ENCODE measurements at places on chromosomes 5 and 9.

- no peak for DNase-seq
Observed at GRCh38 chr9:71302776-71303175, 181.4 kb upstream of the TRPM3 start.

GRCh38 chr5:6604946-6605345 is 27.9 kb downstream of the NSUN2 start:
- no peak for DNase-seq

- DNase-seq = no peak
Observed at GRCh38 chr5:17847286-17847685, 213.0 kb downstream of the TAF11L14 start.

GRCh38 chr5:32138839-32139493 is 35.2 kb downstream of the GOLPH3 start:
- DNase-seq = peak; percentile 51

Measured in stimulated activated CD4-positive, alpha-beta T cell treated with anti-CD3 and anti-CD28 coated beads, Interleukin-1b, Interleukin-23, amount 100 ng/mL, for 4 hours (primary cell).